Small intestine (tissue), 16 donors: ENCODE measurements at places on chromosomes 4 and X. TPM values are rescaled to one million over a fixed set of nuclear protein-coding genes. Genes with fewer than 3 reads are reported as not detected.

DNA sequence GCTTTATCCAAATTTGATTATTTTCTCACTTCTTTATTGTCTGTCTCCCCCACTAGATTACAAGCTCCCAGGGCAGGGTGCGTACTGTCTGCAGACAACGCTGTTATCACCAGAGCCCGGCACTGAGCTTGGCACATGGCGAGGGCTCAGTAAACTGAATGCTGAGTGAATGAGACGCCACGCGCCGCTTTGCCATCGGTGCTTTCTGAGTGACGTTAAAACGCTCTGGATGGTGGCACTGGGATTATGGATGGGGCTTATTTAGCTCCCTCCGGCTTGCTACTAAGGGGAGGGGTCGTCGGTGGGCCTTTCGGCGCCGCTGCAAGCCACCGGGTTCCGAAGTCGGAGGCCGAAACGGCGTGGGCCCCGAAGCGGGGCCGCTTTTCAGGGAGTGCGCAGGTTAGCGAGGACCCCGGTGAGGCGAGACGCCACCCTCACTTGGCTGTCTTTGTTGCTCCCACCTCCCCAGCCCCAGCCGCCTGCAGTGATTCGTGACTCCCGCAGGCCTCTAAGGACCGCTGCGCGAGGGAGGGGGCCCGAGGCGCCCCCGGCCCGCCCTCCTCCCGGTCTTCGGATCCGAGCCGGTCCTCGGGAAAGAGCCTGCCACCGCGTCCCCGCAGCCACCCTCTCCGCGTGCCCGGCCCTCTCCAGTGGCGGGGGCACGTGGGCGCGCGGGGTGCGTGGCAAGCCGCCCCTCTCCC, 569 bp upstream of the FHL1 start:
- DNase-seq: peak; percentile 21

DNA sequence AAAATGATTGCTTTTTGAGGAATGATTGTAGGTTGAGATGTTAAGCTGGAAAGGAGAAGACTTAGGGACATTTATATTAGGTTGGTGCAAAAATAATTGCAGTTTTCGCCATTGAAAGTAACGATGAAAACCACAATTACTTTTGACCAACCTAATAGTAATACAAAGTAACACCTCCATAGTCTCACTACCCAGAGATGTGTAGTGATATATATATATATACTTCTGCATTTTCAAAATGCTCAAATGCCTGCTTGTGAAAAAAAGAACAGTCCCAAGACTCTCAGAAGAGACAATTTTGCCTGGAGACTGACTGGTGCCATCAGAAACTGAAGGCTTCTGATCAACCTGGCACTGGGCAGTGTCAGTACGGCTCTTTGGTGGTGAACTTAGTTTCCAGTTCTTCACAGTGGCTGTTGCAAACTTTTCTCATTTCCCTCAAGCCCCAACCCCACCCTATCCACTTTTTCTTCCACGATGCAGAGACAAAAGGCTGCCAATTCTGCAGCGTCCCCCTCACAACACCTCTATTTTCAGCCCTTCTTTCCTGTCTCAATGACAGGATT, 35.1 kb upstream of the TAPT1 start:
- DNase-seq: no peak

DNA sequence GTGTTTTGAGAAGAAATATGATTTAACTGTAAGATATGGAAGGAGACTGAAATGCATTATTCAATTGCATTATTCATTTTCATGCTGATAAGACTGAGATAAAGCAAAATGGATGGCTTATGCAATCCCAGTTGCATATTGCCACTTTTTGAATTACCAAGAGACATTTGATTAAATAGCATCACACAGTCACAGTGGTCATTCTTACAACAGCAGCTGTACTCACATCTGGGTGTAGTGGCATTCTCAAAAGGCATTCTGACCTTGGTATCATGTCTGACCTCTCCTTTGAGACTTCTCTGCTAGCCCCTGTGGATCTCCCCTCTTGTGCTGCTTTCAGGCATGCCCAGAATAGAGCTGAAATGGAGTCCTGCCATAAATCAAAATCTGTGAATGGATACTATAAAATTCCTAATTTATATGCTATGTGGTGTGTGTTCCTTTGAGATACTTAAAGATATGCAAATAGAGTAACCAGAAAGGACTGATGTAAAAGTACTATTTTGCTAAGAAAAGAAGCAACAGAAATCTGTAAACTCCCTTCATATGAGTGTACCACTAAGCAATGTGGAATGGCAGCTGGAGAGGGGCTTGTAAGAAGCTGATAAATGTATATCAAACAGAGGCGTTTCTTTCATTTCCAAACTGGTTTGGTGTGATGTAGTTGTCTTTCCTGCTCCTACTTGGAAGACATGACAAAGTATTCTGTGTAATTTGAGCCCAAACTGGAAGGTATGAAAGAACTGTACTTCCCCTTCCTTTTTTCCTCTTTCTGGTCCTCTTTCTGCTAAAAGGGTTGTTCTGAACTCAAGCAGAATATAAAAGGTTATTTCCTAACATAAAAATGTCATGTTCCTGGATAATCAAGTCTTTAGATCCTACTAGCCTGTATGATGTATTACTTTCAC, 25.4 kb upstream of the METAP1 start:
- DNase-seq: no peak

Gene TNMD
- polyA plus RNA-seq: not detected

GRCh38 chr4:8495803-8496202, 55.2 kb downstream of the TRMT44 start:
- no peak for DNase-seq

Gene SULT1E1
- 28.0 TPM for polyA plus RNA-seq

DNA sequence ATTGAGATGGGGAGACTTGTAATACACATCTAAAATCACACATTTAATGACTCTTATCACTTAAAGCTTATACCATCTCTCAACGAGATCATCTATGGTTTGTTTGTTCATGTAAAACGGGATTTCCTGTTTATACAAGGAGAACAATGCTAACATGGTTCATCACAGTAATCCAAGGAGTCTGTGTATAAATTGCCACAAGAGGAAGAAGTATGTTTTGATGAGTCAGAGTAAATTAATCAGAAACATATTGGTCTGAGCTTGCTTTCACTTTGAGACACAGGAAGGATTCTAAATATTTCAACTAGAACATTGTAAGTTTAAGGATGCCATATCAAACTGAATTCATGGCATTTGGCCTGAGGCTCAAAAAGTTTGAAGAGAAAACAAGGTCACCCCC, 594.1 kb downstream of the GLUD2 start:
- no peak for DNase-seq

- DNase-seq: no peak
Observed at GRCh38 chr4:5638976-5639375, 69.4 kb downstream of the EVC2 start.

- no peak for DNase-seq
Observed at GRCh38 chrX:154819771-154820341, 14.6 kb upstream of the MPP1 start.

Gene MAGEA2
- polyA plus RNA-seq: not detected

DNA sequence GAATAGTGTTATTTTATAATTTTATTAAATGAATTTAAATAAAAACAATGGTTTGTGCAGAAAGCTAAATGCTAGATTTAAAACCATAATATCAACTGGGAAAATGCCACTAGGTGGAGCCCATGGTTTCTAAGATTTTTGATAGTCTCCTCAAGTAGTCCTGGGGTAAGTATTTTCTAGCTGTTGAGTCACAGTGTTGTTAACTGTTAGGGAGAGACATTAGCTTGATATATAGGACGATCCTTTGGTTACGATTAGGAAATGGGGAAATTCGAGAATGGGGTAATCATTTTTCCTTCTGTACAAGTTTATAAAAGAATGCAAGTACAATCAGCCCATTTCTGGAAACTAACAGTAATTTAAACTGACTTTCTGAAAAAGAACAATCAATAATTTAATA, 378.4 kb downstream of the ANKRD50 start:
- peak; percentile 56 for DNase-seq

- no peak for DNase-seq
Observed at GRCh38 chrX:99588936-99589335, 821.1 kb downstream of the PCDH19 start.
